ENCODE measurements at places on chromosomes 2 and 18.

DNA sequence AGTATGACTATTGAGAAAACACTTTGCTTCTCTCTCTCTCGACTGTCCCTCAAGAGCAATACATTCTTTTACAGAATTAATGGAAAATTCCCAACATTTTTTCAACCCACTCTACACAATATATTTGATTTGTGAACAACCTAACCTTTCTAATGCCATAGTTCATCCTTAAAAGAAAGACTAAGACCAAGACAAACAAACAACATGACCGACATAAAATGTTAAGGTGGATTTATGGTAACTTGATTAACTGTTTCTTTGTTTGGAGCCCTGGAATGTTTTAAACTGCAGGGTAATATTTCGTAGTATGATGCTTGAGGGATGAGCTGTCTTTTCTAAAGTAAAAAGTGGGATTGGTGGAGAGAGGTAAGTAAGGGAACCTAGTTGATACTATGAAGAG is 738.2 kb downstream of the MBD2 start:
- DNase-seq = no peak

DNA sequence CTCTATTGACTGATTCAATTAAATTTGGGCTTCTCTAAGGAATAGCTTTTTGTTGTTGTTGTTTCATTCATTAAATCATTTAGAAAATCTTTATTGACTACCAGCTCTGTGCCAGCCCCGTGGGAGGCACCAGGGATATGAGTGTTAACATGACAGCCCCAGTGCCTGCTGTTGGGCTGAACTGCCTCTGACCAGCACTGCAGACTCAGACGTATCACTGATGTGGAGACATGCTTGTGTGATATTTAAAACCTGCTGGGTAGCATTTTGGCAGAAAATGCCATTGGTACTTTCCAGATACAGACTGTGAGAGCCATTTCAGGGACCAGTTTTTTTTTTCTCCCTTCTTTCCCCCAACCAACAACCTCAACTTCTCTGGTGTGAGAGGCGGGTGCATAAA is 38.6 kb upstream of the KCNF1 start:
- DNase-seq = no peak

DNA sequence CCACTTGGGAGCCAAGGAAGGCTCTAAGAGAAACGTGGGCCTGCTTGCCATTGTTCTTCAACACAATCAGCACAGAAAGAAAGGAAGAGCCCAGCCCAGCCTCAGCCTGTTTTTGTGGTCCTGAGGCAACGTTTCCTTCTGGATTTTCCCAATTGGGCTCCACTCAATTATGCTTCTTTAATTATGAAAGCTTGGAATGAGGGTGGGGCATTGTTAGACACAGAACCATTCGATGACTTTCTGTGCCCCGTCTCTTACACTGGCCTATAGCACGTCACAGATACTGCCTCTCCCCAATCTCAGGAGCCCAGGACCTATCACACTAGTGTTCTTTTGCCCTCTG is 207.4 kb downstream of the ZFP36L2 start:
- DNase-seq = no peak

DNA sequence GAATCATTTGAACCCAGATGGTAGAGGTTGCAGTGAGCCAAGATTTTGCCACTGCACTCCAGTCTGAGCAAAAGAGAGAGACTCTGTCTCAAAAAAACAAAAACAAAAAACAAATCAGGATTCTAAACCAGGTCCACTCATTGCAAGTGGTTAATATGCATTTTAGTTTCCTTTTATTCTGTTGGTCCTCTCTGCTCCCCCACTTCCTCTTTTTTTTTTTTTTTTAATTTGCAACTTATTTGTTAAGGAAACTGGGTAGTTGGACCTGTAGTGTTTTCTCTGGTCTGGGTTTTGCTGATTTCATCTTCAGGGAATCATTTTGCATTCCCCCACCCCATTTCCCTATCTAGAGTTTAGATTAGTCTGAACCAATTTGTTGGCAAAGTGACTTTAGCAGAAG is 14.0 kb downstream of the FER1L5 start:
- no peak for DNase-seq

- no peak for DNase-seq
Observed at GRCh38 chr18:74478880-74479279, 17.3 kb upstream of the CNDP2 start.

- DNase-seq = no peak
Observed at GRCh38 chr2:241110089-241110606, 8.1 kb upstream of the MTERF4 start.

- no peak for DNase-seq
Observed at GRCh38 chr18:57813245-57813644, 10.1 kb upstream of the ATP8B1 start.

DNA sequence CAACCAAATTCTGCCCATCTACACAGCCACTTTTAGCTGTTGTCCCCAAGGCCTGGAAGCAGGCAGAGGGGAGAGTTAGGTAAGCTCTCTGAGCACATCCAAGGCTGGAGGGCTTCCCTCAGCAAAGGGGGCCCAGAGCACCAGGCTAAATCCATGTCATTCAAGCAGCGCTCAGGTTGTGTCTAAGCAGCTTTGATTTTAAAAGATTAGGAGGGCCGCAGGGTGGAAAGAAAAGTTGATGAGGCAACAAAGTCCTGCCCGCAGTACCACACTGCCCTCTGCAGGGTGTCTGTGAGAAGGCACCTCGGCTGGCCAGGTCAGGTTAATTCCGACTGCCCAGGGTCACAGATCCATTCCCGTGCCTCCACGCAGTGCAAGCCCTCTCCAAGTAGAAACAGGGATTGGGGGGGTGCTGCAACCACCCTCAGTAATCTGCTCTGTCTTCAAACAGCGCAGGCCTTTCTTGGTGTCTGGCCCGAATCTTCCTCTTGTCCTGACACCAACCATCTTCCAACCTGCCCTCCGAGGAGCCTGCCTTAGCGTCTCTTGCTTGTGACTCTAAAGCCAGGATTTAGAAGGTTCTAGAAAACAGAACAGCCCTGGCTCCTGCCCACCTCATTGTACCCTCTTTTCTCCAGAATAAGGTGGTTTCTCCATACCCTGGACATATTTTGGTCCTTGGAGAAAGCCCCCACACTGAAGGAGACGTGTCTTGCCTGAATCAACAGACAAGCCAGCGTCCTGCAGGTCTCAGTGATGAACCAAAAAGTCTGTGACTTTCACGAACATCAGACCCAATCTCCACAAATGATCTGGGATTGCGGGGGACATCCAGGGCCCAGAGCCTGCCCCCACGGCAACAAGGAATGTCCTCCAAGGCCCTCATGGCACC is 289.2 kb downstream of the TNS1 start:
- peak; percentile 79 for DNase-seq

DNA sequence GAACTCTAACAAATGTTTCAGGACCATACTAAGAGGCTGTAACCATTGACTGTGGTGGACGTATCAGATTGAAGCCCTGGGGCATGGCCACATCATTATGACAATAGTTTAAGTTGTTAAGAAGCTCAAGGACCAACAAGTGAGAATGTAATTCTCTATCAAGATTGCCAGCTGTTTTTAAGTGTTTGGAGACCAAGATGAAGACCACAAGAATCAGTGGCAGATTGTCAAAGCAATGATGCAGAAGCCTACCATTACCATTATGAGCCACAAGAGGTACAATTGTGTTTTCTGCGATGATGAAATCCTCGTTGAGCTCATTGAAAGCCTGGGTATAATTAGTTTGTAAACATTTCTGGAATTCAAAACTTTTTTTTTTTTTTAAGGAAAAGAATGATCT is 261.1 kb upstream of the ZEB2 start:
- DNase-seq = no peak

DNA sequence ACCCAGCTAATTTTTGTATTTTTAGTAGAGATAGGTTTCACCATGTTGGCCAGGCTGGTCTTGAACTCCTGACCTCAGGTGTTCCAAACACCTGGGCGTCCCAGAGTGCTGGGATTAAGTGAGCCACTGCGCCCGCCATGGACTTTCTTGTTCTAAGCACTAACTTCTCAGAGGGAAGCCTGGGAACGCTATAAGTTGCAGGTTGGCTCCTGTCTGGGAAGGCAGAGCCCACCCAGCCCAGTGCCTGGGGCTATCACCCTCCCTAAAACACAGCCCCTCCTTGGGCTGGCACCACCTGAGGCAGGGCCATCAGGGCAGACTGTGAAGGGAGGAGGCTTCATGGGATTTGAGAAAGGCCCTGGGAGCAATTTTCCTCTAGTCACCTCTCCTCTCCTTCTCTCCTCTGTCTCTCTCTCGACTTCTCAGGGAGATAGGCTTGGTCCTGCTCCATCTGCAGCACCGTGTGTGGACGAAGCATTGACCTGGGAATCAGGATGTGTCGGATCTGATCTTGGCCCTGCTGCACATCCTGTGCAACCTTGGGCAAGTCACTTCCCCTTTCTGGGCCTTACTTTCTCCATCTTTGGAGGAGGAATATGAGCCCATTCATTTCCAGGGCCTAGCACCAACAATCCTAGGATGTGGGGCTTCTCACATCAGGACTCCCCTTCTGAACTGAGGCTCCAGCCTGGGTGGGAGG is 10.9 kb downstream of the PSD4 start:
- no peak for DNase-seq

GRCh38 chr2:84639751-84640150 is 123.5 kb downstream of the DNAH6 start:
- DNase-seq = no peak

- DNase-seq = no peak
Observed at GRCh38 chr2:142980246-142981068, 103.0 kb downstream of the KYNU start.

GRCh38 chr2:234919711-234920110 is 32.1 kb upstream of the SH3BP4 start:
- DNase-seq = no peak

DNA sequence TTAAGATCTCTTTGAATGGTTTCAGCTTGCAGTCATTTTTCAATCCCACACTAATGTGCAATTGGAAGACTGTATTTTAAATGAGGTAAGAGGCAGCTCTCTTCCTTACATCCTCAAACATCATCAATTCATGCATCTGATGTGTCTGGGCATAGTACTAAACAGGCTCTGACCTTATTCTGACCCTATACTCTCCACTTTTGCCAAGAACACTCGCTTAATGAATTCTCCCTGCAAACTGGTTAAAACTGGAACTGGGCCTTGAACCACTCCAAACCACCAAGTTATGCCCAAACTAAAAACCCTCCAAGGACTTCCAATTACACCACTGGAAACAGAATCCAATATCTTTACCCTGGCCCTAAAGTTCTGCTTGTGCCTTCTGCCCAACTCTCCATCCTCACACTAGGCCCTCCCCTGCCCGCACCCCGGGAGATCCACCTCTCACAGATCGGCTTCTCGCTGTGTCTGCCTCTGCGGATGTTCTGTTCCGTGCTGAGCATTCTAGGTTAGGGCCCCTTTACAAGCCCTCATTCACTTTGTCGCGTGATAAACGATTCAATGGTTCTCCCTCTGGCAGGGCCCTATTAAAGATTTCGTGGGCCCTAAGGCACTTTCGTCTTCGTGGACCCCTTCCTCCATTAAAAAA is 1.2 kb downstream of the M1AP start:
- no peak for DNase-seq

DNA sequence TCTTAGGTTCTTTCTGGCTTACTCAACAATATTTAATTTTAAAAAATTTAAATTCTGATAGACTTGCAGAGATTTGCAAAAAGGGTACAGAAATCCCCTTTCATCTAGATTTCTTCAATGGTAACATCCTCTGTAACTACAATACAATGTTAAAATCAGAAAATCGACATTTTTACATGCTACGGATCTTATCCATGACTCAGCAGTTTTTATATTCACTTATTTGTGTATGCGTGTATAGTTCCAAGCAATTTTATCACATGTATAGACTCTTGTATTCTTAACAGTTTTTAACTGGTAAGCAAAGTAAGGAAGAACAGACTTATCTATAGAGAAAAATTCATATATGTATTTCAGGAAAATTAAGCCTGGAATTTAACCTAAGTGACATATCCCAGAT is 256.1 kb upstream of the MEX3C start:
- DNase-seq = no peak

DNA sequence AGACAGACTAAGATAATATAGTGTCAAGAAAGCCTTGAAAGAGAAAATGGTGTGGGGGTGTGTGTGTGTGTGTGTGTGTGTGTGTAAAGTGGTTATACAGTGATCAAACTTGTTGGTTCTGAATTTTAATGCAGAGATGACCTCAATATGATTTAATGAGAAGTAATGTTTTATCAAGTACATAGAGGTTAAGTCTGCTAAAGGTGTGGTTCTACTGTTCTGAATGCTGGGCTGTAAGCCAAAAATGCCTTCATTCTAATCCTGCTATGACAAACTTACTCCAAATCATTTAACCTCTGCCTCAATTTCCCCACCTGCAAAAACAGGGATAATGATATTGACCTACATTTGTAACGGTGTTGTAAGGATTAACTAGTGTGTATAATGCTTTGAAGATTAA is 87.9 kb downstream of the WDPCP start:
- DNase-seq = no peak

- DNase-seq = no peak
Observed at GRCh38 chr2:210655229-210655975, 99.0 kb downstream of the CPS1 start.

DNA sequence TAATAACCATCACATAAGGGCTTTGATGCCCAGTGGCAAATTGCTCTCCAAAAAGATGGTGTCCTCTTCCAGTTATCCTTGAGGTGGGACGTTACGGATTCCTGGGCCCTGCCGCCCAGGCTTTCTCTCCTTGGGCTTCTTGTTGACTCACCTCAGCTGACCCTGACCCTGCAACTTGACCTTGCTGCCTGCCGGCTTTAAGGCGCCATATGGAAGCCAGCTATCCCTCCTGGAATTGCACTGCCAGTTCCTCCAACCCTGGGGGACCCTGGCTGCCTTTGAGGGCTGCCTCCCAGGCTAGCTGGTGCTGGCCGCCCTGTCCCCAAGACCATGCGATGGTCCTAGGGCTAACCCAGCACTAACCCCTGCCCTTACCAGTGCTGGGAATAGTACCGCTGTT is 28.3 kb upstream of the B3GNT7 start:
- DNase-seq = no peak

GRCh38 chr2:187982668-187983067 is 309.0 kb upstream of the GULP1 start:
- DNase-seq = no peak

DNA sequence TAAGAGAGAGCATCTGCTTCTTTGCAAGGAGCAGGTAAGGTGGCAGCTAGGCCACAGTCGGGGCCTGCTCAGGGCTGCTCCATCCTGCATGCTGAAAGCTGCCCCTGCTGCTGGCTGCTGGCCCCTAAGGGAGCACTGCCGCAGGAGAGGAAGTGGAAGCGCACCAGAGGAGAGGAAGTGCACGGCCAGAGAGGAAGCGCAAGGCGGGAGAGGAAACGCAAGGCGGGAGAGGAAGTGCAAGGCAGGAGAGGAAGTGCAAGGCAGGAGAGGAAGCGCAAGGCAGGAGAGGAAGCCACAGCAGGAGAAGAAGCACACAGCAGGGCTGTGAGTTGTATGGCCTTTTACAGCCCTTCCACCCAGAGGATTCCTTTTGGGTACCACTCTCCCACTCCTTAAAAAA is 539.0 kb upstream of the TNP1 start:
- peak; percentile 10 for DNase-seq

- DNase-seq = no peak
Observed at GRCh38 chr18:46727177-46727576, 29.7 kb downstream of the ST8SIA5 start.

DNA sequence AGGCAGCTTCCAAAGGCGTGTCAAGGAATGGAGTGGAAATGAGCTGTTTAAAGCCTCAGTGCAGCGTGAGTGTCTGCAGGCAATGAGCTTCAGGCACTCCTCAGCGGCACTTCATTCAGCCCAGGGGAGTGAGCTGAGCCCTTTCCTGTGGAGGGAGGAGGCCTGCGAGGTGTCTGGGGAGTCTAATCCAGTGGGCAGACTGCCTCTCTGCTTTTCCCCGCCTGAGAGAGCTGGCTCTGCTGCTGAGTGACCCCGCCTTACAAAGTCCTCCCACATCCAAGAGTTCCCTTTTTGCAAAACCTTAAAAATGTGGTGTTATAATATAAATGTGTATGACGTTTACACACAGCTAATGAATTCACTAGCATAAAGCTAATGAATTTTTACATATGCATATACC is 7.0 kb upstream of the LDLRAD4 start:
- no peak for DNase-seq
